EH (cell line): ENCODE measurements at places on chromosomes 13 and 19.
A peak's percentile ranks its signal among the peaks of the same experiment; 100 is the strongest.

DNA sequence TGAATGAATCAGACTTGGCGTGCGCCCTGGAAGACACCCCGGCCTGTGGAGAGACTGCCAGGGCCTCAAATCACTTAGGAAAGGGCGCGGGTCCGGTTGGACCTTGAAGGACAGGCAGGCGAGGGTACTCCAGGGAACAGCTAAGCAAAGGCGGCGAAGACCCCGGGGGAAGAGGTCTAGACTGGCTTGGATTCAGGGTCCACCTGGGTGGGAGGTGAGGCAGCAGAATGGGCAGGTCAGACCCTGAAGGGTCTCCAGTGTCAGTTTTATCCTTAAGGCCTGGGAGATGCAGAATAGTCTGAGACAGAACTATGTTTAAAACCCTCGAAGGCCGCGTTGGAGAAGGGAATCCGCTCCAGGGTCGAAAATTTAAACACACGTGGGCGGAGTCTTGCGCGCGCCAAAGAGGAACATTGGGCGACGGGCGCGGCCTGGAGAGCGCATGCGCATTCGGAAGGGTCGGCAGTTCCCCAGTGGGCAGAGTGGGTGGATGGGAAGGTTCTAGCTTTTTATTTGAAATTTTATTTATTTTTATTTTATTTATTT, 567 bp upstream of the SMG9 start:
- peak; percentile 72 for DNase-seq

GRCh38 chr13:44124352-44124751, 244.6 kb downstream of the LACC1 start:
- DNase-seq = no peak

DNA sequence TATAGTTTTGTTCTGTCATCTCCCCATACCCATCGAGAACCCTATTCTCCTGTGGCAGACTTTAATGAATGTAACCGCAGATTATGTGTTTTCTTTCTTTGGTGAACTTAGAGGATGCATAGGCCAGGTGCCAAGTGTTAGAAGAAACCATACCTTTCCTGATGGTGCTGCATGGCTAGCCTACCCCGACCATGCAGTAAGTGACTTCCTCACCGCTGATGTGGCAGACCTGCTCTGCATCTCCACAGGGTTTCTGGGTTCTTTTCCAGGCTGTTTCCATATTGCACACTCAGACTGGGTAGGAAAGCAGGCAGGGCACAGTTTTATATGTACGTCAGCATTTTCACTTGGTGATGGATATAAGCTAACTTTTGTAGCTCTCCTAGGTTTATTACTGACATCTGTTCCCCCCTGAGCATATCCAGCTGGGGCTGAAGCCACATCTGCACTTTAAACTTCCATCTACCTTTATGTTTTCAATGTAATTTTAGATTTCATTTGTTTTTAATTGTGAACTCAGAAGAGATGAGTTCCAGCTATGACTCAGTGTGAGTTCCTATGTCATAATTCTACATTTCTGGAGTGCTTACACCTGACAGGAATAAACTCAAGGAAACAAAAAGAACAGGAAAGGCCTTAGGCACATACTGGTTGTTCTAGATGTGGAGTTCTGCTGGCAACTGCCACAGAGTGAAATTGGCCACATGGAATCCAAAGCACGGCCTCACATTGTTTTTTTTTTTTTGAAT, 42.3 kb downstream of the LRCH1 start:
- DNase-seq = peak; percentile 79

DNA sequence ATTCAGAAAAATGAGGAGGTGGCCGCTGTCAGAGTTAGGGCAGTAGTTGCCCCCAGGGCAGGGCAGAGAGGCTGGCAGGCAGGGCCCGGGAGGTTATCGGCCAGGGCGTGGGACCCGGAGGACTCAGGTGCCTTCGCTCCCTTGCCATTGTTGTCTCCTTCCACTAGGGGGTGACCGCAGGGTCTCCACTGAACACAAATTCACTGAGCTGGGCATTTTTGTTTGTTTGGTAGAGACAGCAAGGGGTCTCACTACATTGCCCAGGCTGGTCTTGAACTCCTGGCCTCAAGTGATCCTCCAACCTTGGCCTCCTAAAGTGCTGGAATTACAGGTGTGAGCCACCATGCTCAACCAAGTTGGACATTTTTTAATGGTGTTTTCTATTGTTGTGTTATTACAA, 25.1 kb downstream of the CARS2 start:
- DNase-seq = peak; percentile 6

DNA sequence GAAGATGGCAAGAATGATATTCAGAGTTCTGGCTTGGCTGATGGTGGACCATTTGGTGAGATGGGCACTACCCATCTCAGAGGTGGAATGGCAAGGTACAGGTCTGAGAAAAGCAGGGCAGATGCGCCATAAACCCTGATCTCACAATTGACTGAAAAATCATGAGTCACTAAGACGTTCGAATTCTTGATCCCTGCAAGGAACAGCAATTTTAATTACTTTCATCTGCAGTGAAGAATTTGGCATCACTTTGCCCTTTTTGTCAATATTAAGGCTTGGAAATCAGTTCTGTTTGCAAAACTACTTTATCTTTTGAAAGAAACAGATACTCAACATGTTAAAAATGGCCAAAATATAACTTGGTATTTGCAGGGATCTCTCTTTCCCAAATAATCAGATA, 38.1 kb downstream of the HTR2A start:
- no peak for DNase-seq

DNA sequence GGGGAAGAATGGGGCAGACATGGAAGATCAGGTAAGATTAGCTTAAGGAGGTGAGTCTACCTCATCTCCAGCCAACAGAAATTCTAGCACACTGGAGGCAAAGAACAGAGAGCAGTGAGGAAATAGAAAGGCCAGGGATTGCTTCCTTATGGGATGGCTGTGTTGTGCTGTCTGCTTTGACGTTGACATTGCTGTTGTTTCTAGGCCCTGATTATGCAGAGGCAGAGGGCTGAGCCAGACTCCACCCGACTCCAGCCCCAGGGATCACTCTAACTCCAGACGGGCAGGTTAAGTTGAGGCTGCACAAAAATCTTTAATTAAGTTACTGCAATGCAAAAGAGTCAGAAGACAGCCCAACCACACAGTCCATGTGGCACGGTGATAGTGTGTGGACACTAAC, 24.1 kb downstream of the CRYL1 start:
- DNase-seq = no peak

DNA sequence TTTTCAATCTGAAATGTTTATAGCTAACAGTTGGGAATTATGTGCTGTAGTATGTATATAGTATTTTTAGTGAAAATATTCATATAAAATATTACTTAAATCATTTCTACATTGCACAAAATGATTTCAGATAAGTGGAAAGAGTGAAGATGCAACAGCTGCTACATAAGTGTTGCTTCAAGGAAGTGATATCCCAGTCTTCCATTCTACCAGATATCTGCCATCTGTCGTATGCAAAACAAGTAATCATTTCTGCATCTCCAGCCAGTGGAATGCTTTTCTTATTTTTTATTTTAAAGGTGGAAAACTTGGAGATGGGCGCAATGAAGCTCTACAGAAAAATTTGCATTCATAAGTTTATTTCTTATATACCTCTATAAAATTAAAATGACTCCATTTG, 152.5 kb upstream of the MAB21L1 start:
- DNase-seq = no peak

GRCh38 chr19:1000095-1000494, at the start of gene GRIN3B:
GRIN3B (plus strand) TSS chr19:1000419; CDS start chr19:1000438, 19 bp downstream.
- peak; percentile 54 for DNase-seq

GRCh38 chr13:42056146-42056545, 7.7 kb downstream of the DGKH start:
- no peak for DNase-seq

DNA sequence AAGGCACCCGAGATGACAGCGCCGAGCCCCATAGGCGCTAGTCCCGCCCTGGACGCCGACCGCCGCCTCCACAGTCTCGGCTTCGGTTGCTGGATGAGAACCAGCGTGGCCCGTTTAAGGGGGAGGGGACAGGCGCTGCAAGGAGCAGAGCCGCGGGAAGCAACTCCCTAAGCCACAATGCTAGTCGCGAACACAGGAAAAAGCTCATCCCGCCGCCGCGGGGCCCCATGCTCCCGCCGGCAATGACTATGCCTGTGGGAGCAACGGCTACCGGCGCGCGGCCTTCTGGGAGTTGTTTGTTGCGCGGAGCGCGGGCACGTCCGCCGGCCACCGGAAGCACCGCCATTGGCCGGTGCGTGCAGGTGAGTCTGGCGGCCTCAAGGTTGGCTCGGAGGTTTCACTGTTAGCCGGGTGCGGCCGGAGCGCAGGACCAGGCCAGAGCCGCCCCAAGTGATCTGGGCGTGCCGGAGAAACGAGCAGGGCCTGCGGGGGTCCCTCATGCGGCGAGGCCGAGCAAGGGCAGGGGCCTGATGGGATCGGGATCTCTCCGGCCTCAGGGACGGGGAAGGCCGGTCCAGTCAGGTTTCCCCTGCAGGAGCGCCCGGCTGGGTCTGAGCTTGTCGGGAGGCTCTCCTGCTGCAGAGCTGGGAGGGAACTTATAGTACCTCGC, at the start of gene ZNF544:
Gene ZNF544, plus strand, starts transcription at position 330 of the 670 bp plus-strand sequence. CDS start 15,110 bp downstream, outside the sequence.
- peak; percentile 73 for DNase-seq

DNA sequence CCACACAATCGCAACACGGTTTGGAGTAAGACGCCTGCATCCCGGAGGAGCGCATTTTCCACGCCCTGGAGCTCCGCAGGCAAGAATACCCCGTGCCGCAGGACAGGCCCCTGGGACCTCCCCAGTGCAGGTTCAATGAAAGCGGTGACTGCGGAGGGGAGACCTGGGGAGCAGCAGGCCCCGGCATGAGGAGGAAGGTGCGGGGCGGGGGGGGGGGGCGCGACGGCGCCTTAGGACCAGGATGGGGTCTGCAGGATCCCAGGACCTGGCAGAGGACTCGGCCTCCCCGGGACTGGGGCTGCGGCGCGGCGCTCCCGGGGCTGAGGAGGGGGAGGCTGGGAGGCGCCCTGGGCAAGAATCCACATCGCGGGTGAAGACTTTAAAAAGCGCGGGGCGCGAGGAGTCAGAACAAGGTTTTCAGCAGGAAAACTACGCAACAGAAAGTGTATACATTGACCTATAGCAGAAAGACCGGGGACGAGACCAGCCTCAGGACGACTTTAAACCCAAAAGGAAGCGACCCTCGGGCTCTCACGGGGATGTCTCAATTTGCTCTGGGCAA, 432 bp downstream of the ZNF611 start:
- DNase-seq = peak; percentile 23

DNA sequence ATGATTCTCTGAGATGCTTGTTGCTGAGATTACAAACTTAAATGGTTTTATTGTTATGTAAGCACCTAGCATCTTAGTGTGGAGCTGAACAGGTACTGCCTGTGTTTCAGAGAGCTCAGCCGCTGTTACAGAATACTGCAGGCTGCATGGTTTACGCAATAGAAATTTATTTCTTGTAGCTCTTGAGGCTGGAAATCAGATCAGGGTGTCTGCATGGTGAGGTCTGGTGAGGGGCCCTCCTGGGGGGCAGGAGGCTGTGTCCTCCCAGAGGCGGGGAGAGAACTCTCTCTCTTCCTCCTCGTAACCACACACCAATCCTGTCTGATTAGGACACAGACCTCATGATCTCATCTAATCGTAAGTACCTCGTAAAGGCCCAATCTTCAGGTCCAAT, 13.1 kb downstream of the ATP11A start:
- DNase-seq = no peak

- DNase-seq = no peak
Measured at GRCh38 chr13:41587490-41587889, 130.1 kb downstream of the RGCC start.

DNA sequence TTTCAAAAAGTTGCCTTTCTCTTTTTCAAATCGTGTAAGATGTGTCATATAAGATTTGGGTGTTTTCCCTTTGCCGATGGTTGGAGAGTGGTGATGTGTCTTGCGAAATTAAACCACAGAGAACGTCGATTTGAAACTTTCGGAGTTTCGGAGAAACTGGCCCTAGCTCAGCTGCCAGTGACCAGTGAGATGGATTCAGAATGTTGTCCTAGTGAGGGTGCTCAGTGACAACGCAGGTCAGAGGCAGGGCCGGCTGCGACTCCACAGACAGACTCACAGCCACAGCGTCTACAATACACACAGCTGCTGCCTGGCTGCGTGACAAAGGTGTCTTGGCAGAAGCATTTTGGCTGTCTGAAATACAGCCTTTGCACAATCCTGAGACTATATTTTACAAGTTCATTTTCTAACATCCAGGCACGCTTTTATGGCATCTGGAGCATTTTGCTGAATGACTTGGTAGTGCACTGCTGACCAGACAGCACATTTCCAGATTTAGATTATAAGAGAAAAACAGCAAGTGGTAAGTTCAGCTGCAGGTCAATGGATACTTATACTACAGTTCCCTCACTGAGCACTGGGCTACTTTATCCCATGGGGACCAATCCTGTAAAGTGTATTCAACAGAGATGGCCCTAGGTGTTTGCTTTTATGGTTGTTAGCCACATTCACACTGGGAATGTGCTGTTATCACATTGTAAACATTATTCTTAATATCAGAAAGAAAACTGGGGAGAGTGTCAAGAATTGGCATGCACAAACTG, 207.5 kb downstream of the KCNRG start:
- DNase-seq = peak; percentile 69

GRCh38 chr13:60226507-60226906, 62.8 kb upstream of the DIAPH3 start:
- peak; percentile 53 for DNase-seq

DNA sequence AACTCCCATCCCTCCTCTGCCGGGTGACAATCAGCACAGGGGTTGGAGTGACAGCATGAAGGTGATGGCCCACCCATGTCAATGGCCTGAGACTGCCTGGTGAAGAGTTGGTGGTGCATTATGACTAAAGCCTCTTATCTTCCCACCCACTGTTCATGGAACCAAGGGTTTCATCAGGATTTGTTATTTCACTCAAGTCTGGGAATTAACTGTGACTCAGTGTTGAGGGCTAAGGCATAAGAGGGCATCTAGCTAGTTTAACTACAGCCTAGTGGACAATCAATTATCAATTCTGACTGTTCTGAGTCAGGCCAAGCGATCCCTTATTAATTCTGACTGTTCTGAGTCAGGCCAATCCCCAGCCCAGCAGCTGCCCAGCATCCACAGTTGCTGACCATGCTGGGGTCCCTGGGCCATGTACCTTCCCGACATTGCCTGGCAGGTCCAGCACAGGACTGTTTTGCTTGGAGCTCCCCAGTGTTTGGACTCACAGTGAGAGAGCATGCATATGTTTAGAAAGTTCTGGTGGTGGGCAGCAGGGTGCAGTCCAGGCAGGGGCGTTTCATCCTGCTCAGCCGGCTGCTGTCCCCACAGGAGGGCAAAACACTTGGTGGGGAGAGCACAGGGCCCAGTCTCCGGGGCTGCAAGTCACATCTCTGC, 65.5 kb downstream of the RASL11A start:
- DNase-seq = peak; percentile 17

GRCh38 chr13:78606471-78607408, 3.4 kb upstream of the POU4F1 start:
- no peak for DNase-seq
